ENCODE measurements at places on chromosomes 2 and 18.
A peak's percentile ranks its signal among the peaks of the same experiment; 100 is the strongest.

GRCh38 chr2:235642446-235643098 lies 148.7 kb downstream of the AGAP1 start:
- DNase-seq = no peak

GRCh38 chr18:32884543-32884942 lies 111.7 kb upstream of the KLHL14 start:
- DNase-seq = no peak

- no peak for DNase-seq
Measured at GRCh38 chr2:178498137-178498536, 17.9 kb downstream of the PLEKHA3 start.

- no peak for DNase-seq
Measured at GRCh38 chr2:209985874-209986273, 16.6 kb upstream of the RPE start.

DNA sequence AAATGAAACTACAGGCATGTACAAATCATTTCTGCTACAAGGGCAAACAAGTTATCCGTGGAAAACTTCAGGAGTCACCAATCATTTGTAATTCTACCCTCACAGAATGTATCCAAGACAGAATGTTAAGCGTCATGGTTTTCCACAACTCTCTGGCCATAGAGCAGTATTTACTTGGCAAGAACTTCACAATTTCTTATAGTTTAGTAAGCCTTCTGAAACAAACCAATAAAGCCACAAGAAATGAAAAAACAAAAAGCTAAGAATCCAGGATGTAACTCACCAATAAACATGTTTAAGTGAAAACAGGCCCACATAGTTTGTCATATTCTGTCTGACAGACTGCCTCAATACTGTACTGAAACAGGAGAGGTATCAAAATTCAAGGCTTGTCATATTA lies 70.3 kb downstream of the LNPK start:
- peak; percentile 83 for DNase-seq

GRCh38 chr2:74872389-74872836 lies 38.5 kb downstream of the HK2 start:
- no peak for DNase-seq

DNA sequence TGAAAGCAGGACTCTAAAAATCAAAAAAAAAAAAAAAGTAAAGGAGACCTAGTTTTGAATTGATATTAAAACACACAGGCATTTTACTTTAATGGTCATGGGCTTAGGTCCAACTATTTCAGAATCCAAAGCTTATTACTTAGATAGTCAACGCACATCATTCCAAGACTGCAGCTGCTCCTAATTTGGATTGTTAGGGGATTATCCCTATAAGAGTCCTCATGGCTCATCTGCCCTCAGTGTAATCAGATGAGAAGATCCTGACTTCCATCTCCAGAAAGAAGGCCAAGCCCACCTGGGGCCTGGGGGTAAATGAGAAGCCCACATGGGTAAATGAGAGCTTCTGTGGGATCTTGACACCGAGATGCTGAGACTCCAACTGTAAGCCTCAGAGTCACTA lies 424.2 kb downstream of the NRXN1 start:
- DNase-seq = peak; percentile 9

GRCh38 chr2:58479535-58480140 lies 238.5 kb upstream of the FANCL start:
- DNase-seq = no peak

DNA sequence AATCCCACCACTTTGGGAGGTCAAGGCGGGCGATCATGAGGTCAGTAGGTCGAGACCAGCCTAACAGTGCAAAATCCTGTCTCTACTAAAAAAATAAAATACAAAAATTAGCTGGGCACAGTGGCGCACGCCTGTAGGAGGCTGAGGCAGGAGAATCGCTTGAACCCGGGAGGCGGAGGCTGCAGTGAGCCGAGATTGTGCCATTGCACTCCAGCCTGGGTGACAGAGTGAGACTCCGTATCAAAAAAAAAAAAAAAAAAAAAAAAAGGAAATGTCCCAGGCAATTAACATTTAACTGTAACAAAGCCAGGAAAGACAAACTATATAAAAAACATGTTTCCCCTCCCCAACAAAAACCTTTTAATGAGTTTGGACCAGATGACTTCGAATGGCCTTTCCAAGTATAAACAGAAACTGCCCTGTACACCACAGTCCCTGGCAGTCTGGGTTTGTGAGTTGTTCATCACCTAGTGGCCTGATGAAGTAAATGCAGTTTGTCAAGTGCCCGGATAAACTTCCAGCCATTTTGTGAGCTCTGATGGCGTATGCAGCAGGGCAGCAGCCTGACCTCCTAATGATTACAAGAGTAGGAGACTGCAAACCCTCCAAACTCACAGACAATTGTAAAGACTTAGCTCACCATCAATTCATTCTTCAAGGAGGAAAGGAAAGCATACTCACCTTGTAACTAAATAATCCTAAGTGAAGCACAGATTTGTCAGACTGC lies 16.6 kb upstream of the PCBP1 start:
- DNase-seq = peak; percentile 86

DNA sequence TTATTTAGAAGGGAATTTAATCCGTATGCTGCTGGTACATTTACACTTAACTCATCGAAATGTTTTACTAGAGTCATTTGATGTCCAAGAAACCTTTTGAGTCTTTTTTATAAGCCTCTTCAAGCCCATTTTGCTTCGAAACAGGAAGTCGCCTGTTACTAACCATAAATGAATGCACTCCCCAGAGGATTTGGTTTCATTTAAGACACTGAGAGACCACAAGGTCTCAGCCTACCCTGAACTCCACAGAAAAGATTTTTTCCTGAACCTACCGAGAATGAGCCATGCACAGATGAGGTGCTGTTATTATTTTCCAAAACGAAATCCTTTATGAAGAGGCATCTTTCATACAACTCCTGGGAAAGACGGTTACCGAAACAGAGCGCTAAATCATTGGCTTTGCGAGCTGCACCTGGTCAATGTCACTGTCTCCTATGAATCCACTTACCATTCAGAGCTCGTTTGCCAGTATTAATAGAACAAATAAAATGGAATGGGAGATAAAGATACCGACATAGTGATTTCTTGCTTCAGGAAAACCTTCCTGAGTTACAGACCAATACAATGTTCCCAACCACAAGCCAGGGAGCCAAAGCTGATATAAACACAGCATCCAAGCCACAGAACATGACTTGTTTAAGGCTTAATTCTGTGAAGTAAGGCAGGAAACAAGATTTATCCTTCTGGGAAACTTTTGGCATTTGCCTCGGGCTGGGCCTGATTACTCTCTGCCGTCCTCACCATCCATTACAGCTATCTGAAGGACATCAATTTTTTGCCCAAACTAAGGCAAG lies 382.1 kb downstream of the OSR1 start:
- DNase-seq = peak; percentile 96

GRCh38 chr2:240397542-240397916 lies 37.9 kb upstream of the GPC1 start:
- DNase-seq = no peak

- no peak for DNase-seq
Measured at GRCh38 chr2:85577386-85578242, at the start of gene VAMP8. TSS of gene VAMP8 (plus strand) at chr2:85577586. CDS start at chr2:85577647, 61 bp downstream.

DNA sequence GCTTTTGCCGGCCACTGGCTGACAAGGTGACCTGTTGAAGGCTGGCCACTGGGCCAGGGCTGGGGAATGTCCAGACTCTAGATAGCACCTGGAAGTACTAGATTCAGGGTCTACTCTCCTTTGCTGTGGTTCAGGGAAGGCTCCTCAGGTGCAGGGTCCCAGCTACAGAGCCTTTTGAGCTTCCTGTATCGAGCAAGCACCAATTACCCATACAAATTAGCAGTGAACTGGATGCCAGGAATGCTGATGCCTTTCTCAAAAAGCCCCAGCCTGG lies 213.4 kb downstream of the CYP26B1 start:
- no peak for DNase-seq

DNA sequence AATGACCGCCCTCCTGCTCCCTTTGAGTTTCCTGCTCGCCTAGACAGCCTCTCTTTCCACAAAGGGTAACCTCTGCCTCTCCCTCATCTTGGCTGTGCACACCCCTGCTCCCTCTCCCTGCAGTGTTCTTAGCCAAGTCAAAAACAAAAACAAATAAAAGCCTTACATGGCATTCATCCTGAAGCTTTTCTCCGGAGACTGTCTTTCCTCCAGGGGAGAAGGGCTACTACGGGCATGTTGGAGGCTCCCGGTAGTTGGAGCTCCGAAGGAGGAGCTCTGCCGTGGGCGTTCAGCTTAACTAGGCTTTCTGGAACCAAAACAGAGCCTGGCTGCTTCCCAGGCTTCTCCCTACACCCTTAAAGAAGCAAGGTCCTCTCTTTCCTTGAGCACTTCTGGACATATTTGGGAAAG lies 104.2 kb downstream of the TPGS2 start:
- no peak for DNase-seq

GRCh38 chr2:197786010-197786877 lies 1.1 kb upstream of the BOLL start:
- peak; percentile 17 for DNase-seq

- no peak for DNase-seq
Measured at GRCh38 chr2:14982790-14983189, 350.3 kb downstream of the LRATD1 start.

DNA sequence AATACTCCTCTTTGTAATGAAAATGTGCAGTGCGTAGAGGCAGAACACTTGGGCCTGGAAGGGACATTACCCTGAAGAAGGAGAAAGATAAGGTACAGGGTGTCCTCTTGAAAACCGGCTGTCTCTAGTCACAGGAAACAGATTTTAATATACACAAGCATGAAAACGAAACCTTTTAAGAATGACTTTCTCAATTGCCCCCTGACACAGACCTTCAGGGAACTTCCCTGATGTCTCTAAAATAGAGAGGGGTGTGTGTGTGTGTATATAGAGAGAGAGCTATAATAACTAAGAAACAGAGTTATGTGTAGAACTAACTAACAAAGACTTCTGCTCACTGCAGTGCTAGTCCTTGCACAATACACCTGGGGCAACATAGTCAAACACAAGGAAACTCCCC lies 780.0 kb downstream of the CNTNAP5 start:
- no peak for DNase-seq

DNA sequence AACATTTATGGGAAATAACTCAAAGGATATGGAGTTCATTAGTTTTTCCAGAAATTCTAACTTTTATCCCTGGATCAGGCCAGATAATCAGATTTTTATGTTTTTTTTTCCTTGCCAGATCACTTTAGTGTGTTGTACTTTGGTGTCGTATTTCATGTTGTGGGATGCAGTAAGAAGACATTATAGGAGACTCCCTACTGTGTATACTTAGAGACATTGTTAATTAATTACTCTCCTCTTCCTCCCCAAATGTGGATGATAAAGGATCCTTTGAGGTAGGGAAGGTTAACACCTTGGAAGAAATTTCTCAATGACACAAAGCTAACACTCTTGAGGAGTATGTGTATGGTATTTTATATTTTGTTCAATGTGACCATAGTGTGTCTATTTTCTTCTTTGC lies 120.5 kb downstream of the LYPD6B start:
- no peak for DNase-seq

DNA sequence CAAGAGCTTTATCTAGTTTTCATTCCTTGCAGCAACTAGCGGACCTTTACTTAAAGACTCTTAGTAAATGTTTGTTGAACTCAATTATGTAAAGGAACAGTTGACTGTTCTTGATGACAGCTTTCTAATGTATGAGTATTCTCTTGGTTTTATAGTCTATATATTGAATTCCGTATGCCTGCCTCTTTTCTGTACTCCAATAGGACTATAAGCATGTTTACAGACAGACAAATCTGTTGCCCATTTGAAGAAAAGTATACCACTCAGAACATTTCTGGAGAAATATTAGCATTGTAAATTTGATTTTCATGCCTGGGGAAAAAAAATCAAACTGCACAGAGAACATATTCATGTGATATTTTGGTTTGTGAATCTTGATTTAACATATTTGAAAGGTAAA lies 109.5 kb downstream of the LRRTM1 start:
- no peak for DNase-seq

GRCh38 chr2:7620255-7620654 lies 703.0 kb downstream of the RNF144A start:
- DNase-seq = peak; percentile 45

DNA sequence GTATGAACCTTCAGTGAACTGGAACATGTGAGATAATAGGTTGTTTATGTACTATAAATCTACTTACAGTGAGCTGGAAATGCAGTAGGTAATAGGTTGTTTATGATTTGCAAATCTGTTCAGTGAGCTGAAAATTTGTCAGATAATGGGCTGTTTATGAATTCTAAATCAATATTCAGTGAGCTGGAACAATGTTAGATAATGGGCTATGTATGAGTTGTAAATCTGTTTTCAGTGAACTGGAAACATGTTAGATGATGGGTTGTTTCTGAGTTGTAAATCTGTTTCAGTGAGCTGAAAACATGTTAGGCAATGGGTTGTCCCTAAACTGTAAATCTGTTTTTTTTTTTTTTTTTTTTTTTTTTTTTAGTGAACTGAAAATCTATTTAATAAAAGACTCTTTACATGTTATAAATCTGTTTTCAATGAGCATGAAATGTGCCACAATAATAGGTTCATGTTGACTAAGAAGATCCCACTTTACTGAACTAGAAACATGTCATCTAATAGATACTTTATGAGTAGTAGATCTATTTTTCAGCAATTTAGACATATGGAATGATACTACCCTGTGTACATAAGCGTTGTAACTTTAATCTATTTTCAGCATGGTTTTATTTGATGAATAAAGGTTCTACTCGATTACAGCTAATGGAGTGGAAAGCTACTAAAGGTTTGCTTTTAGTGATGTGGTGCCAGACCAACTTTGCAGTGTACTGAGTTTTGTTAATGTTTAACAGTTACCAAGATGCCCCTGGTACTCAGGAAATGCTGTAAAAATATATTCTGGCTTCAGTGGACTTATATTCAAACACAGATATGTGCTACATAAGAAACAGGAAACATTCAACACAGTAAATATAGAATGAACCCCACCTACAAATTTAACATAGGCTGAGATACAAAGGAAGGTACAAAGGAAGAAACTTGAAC lies 1471.8 kb downstream of the LRP1B start:
- no peak for DNase-seq

GRCh38 chr2:216636551-216637450 lies 3.6 kb downstream of the IGFBP2 start:
- peak; percentile 51 for DNase-seq

GRCh38 chr2:207483477-207483876 lies 46.3 kb upstream of the CREB1 start:
- DNase-seq = peak; percentile 73

DNA sequence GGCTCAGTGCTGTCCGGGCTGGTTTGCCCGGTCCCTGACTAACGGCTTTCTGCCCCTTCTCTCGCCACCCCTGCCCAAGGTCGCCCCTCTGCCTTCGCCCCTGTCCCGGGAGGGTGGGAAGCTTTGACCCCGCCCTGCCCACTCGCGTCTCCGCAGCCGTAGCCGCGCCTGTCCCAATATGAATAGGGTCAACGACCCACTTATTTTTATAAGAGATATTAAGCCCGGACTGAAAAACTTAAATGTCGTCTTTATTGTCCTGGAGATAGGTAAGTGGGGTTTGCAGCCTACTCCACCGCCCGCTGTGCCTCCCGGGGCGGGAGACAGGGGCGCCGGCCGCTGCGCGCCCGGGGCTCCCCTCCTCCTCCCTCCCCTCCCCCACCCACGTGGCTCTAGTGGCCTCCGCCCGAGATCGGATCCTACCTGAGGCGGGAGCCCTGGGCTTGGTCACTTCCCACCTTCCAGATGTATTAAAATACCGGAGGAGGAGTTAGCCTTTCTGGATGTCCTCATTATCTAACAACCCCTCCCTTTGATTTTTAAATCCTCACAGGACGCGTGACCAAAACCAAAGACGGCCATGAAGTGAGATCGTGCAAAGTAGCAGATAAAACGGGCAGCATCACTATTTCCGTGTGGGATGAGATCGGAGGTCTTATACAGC lies 633 bp downstream of the NABP1 start:
- peak; percentile 64 for DNase-seq

GRCh38 chr2:47401789-47402554 lies 984 bp upstream of the MSH2 start:
- DNase-seq = no peak

Measured in fibroblast of skin of right biceps (primary cell).